ENCODE measurements at places on chromosomes 6 and 20.

DNA sequence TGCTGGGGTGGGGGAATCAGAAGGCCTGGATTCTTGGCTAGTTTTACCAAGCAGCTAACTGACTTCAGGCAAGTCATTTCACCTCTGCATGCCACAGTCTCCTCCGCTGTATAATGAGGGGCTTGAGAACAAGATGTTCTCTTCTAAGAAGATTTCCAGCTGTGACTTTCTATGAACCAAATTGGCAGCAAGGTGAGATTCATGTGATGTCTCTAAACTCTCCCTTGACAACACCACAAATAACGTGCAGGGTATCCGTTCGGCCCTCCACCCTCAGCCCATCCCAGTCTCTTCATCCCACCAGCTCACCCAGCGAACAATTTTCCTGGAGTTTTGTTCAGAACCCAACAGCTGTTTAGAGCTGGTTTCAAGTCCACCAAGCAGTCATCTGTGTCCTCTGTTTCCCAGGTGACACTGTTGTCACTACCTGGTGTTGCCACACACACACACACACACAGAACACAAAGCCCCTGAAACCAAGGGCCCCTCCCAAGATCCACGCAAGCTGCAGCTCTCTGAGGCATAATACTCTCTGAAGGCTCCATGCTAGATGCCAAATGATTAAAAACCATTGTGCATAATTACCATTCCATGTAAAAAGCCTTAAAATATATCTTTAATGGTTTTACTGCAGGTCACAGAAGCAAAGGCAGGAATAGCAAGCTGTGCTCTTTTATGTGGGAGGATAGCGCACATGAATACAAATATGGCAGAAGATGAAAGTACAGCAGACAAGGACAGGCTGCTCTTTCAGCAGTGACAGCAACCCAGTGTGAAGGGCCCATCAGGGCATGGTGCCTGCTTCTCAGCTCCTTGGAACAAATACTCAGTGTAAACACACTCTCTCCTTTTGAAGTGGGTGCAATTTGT is 48.2 kb downstream of the ARHGAP18 start:
- no peak for DNase-seq

DNA sequence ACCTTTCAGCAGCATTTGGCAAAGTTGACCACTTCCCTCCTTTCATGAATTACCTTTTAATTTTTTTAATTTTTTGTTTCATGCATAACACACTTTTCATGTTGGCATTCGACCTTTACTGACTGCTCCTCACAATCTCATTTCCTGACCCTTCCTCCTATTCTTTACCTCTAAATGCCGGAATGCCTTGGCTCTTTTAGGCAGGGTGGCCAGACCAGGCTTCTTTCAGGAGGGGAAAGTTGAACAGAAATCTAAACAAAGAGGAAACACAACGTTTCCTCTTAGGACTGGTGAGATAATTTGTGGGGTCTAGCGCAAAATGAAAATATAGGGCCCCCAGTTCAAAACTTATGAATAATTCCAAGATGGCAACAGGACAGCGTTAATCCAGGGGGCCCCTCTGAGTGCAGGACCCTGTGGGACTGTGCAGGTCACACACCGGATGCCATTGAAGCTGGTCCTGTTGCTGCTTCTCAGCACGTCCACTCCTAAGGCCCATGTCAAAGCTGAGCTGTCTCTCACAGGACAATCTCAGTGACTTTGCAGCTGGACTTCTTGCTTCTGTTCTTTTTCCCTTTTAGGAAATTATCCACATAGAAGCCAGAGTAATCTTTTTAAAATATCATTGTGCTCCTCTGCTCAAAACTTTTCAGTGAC is 313.8 kb downstream of the HDGFL1 start:
- DNase-seq: no peak

DNA sequence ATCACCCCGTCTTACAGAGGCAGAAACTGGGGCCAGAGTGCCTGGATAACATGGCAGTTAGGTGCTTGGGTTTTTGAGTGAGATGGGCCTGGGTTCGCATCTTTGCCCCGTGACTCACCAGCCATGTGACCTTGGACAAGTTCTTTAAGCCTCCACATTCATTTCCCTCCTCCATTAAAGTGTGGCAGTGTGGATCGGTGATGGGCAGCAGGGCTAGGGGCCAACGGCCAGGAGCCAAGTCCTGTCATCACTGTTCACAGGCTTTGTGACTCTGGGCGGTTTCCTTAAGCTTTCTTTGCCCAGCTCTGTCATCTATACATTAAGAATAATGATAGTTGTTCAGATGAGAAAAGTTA is 85.5 kb upstream of the PMEPA1 start:
- peak; percentile 19 for DNase-seq

DNA sequence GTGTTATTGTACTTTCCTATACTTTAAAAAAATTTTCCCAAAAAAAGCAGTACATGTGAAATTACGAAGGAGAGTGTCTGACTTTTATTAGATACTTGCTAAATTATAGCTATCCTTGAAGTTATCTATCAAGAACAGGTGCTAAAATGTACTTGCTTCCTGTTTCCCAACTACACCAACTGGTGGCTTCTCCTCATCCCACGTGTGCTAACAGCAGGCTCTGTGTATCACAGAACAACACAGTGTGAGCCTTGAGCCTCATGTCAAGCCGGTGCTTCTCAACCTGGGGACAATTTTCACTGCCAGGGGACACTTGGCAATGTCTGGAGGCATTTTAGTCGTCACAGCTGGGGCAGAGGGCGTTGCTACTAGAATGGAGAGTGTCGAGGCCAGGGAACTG is 36.2 kb upstream of the CDYL start:
- DNase-seq: no peak

DNA sequence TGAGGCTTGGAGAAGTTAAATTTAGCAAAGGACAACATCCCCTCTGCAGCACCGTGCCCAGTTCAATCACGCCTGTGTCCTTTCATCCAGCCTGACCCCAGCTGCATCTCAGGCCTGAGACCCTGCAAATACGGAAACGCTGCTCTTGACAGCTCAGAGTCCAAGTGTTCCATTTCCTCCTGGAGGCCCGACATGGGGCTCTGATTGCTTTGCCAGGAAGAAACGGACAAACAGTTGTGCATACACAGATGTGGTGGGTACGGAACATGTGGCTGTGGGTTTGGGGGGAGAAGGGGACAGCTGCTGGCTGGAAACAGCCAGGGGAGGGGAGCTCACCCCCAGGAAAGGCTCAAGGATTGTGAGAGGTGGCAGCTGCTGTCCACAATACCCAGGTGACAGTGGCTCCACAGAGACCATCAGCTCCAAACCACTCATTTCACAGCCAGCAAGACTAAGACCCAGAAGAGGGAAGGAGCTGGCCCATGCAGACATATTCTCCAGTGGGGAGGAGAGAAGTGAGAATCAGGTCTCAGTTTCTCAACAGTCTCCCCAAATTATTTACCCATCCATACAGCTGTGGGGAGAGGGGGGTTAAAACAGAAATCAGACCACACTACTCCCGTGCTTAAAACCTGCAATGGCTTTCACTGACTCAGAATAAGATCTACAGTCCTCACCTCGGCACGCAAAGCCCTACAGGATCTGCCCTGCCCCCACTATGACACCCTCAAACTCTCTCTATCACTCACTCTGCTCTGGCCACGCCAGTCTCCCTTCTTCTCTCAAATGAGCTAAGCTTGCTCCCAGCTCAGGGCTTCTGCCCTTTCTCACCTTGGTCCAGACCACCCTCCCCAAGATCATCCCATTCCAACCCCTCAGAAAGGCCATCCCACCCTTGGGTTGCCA is 89.1 kb downstream of the PREX1 start:
- DNase-seq: no peak

DNA sequence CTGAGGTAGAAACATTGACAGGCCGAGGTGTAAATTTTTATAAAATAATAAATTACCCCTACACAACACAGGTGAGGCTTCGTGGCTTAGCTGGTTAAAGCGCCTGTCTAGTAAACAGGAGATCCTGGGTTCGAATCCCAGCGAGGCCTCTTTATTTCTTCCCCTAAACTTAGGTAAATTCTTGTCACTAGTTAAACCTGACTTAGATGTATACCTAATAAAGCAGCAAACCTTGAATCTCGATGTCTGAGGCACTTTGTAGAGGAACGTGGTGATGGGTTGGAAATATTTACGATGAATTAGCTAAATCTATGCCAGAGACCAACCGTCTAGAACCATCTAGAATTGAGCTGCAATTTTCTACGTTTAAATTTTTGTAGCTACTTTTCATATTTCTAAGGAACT is 185.6 kb downstream of the OR2B2 start:
- DNase-seq: no peak

DNA sequence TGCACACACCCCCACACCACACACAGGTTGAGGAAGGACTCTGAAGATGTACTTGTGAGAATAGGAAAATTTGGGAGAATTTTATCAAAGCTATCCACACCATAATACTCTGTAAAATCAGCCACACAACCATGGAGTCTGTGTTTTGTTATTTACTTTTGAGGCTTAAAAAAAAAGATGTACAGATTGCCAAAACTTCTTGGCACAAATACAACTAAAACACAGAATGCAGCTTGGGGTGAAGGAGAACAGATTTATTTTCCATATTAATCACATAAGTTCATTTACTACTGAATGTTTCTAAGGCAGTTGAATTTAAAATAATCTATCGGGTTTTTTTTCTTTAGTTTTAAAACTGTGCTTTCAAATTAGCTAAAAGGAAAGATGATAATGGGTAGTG is 32.8 kb upstream of the KCNQ5 start:
- no peak for DNase-seq

GRCh38 chr6:18189196-18189595 is 34.0 kb downstream of the KDM1B start:
- no peak for DNase-seq

DNA sequence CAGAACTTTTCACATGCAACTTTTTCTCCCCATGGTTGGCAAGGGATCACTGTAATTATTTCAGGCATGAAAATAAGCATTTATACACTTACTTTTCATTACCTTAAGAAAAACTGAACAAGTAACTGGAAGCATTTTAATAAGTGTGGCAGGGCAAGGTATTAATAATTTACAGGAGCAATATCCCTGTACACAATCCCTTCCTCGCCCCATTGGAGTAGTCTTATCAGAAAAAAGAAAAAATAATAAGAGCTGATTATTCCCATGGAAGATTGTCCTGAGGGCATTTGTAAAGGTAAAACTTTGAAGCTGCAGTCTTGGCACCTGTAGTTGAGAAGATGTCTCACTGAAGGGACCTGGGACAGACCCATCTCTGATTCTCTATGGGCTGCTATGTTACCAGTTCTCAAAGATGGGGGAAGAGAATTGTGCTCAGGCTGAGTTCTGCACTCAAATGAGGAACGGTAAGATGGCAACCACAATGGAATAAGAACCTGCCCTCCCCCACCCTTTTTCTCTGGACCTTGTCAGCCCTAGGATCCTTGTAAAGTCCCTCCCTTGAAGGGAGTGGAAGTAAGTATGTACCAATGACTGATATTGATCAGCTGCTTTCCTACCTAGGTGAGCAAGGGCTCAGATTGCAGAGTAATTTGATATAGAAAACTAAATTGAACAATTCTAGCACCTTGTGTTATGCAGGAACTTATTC is 70.0 kb upstream of the AHI1 start:
- no peak for DNase-seq

- DNase-seq: no peak
Observed at GRCh38 chr20:57968120-57968519, 258.3 kb upstream of the PMEPA1 start.

DNA sequence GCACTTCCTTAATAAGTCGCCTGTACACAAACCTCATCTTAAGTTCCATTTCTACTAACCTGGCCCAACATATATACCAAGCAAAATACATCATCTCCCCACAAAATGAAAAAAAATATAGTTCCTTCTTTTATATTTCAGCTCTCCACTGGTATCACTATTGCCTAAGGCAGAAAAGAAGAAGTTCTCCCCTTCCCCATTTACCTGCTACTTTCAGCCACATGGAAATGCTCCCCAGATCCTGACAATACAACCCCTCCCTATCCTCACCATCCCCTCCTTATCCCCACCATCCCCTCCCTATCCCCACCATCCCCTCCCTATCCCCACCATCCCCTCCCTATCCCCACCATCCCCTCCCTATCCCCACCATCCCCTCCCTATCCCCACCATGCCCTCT is 175.7 kb downstream of the LINC00237 start:
- DNase-seq: no peak

DNA sequence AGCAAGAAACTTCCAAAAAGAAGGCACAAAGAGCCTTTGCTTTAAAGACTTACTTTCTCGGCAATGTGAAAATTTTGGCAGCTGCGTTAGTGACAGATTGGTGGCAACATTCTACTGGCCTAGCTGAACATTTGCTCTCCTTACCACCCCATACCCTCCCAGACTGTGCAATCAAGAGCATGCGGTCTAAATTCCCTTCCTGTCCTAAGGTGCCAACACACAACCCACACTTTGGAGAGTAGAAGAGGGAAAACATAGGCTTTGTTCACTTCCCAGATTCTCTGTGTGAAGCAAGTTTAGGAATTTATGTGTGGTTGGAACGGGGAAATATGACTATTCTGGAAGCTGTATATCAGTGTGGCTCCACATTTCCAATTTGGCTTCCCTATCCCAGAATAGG is 29.8 kb upstream of the NEDD9 start:
- no peak for DNase-seq

- DNase-seq: peak; percentile 50
Observed at GRCh38 chr6:83221889-83222479, 28.8 kb downstream of the RWDD2A start.

GRCh38 chr6:54935739-54936138 is 89.2 kb downstream of the FAM83B start:
- peak; percentile 66 for DNase-seq

GRCh38 chr6:41674231-41675000 is 36.1 kb downstream of the MDFI start:
- no peak for DNase-seq

- peak; percentile 67 for DNase-seq
Observed at GRCh38 chr6:122717350-122717749, 62.2 kb upstream of the FABP7 start.

- no peak for DNase-seq
Observed at GRCh38 chr20:63547725-63548480, at the start of gene SRMS. Gene SRMS, minus strand, starts transcription at chr20:63547749. Its CDS starts 286 bp downstream, at chr20:63547463.

DNA sequence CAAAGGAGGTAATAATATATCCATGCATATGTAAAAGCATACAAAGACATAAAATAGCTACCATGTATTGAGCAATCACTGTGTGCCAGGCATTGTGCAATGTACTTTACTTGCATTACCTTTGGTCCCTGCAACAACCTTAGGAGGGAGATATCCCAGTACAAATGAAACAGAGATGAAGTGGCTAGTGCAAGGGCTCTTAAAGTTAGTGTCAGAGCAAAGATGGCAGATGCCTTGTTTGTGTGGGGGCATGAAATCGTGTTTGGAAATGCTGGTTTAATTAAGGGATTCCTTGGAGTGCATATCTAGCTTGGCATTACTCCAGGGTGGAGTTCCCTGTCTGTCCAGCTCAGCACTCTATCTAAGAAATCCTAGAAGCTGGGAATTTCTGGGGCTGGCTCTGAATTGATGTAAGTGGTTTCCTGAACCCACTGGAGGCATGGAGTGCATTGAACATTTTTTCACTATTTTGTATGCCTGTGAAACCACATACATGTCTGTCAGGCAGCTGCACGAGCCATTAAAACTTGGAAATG is 9.8 kb downstream of the PAQR8 start:
- DNase-seq: peak; percentile 51

DNA sequence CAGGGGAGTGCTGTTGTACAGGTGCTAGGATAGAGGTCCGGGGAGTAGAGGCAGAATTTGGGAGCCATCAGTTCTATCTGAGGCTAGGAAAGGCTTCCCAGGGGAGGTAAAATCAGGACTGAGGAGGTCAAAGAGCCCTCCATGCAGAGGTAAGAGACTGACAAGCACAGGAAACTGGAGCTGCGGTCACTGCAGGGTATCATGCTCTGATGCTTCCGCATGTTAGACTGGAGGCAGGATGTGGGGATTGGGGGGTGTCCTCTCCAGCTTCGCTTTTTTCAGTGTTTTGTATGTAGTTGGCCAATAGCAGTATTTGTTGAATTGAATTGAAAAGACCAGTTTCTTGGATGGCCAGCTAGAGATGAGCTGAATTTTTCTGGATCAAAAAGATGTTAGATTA is 87.8 kb downstream of the SLC22A3 start:
- no peak for DNase-seq
